ENCODE measurements at places on chromosomes 11 and 22.

GRCh38 chr22:36197514-36198146 lies 4.0 kb downstream of the APOL4 start:
- DNase-seq = peak; percentile 32

GRCh38 chr11:5197536-5197935 lies 2.9 kb downstream of the OR51V1 start:
- no peak for DNase-seq

GRCh38 chr11:8087756-8088155 lies 6.7 kb downstream of the TUB start:
- DNase-seq = no peak

DNA sequence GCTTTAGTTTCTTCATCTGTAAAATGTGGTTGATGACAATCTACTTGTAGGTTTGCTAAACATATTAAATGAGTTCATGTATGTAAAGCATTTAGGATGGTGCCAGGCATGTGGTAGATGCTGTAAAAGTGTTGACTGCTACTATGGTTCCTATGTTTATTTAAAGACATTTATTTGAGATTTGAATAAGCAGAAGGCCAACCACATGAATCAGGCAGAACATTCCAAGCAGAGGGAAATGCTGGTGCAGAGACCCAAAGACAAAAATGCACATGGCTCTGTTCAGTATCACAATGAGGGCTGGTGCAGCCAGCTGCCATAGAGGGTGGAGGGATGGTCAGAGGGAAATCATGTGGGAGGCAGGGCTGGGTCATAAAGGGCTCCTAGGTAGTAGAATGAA lies 156.2 kb upstream of the PDGFD start:
- no peak for DNase-seq

DNA sequence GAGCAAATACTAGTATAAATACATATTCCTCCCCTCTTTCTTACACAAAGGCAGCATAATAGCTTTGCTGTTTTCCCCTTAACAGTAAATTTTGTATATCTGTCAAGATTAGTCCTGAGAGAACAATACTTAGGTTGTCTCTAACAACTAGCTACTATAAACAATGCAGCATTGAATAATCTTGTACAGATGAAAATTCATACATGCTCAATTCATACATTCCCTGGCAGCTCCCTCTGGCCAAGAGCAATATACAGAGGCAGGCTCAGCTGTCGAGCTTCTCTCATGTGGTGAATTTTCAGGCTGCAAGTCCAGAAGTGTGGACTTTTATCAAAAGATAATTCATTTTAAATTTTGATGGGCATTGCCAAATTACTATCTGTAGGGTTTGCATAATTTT lies 81.2 kb upstream of the PTH start:
- DNase-seq = no peak

- no peak for DNase-seq
Observed at GRCh38 chr11:36736103-36736502, 138.1 kb upstream of the RAG2 start.

DNA sequence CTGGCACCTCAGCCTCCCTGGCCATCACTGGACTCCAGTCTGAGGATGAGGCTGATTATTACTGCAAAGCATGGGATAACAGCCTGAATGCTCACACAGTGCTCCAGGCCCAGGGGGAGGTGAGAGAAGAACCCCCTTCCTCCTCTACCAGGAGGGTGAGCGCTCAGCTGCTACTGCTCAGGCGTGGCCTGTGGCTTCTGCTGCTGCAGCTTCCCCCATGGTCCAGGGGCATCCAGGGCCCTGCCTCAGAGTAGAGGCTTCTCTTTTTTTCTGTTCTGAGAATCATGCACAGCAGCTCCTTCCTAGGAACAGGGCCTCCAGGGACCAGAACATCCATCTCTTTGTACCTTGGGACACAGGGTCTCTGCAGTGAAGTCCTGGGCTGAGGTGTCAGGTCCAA lies 83.1 kb downstream of the VPREB1 start:
- no peak for DNase-seq

- DNase-seq = no peak
Observed at GRCh38 chr11:130522284-130522961, 74.0 kb downstream of the ADAMTS15 start.

- no peak for DNase-seq
Observed at GRCh38 chr11:68469642-68470041, 9.1 kb downstream of the PPP6R3 start.

GRCh38 chr22:32780726-32781310 lies 20.7 kb upstream of the TIMP3 start:
- no peak for DNase-seq

- no peak for DNase-seq
Observed at GRCh38 chr11:107962181-107962580, 33.9 kb downstream of the RAB39A start.

DNA sequence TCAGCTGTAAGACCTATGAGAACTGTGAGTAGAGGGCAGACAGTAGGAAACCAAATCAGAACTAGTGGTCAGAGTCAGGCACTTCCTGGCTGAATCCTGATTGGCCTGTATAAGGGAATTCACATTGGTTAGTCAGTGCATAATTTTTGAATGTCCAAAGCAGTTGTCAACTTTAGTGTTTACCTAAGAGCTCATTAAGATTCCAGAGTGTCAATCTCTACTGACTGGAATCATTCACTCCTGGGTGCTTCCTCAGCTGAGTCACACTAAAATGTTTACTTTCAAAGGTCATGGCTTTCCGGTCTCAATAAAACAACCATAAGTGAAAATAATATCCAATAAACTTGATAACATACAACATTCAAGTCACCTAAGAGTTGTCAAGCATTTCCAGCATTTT lies 306.1 kb downstream of the C11orf87 start:
- no peak for DNase-seq

DNA sequence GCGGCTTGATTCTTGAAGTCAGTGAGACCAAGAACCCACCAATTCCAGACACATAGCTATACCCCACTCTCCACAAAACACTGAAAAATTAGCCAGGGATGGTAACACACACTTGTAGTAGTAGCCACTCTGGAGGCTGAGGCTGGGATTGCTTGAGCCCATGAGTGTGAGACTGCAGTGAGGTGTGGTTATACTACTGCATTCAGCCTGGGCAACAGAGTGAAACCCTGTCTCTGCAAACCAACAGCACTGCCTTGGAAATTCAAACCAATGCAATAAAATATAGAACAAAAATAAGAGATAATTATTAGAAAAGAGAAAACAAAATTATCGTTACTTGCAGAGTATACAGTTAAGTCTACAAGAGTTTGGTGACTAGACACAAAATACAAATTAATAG lies 20.2 kb upstream of the PRDM10 start:
- DNase-seq = no peak

DNA sequence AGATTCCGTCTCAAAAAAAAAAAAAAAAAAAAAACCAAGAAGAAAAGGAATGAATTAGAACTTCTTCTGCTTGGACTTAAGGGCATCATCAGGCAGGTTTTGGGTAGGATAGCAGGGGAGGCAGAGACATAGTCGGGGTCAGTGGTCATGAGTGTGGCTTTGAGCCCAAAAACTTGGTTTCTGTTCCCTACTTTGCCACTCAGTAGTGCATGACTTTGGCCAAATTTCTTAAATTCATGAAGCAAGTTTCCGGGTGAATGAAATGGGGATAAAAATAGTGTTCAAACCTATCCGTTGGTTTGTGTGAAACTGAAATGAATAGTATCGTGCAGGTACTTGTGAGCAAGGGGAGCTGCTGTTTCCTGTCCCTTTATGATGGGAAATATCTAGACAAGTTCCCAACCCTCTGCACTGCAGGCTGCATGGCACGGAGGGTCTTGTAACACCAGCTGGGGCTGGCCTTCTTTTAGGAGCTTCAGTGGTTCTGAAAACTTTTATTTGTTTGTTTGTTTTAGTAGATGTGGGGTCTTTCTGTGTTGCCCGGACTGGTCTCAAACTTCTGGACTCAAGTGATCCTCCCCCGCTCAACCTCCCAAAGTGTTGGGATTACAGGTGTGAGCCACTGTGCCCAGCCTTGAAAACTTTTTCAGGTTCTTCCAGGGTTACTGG lies 18.4 kb downstream of the NEAT1 start:
- DNase-seq = no peak

DNA sequence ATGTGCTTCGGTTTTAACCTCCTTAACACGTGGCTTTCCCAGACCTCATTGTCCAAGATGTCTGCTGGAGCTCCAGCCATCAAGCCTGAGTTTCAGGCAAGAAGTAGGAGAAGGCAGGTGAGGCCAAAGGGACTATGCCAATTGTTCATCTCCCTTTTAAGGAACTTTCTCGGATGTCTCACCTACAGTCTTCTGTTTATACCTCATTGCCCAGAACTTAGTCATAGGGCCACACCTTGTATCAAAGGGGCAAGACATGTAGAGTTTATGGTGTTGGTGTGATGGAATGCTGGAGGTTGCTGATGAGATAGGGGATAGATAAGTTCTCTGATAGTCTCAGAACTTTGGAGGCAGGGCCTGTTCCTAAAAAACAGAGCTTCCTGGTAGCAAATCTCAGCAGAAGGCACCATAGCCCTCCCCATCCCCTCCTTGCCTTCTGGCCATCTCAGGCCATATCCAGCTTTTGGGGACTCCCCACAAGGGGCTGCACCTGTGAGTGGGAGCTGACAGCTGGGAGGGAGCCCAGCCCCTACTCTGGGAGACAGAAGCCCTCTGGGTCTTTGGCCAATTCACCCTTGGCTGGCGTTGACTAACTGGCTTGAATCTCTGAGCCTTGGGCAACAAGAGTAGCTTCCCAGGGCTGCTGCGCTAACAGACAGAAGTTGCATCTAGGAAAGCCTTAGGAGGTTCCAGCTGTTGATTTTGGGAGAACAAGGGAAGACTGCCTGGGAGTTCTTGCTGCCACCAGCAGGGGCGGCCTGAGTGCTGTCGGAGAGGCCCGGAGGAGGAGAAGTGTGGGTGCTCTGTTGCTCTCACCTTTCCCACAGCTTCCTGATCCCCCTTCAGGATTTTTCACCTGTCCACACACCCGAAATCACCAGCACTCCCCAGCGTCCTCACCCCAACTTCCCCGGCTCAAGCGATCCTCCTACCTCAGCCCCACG lies 149.8 kb upstream of the THY1 start:
- no peak for DNase-seq

DNA sequence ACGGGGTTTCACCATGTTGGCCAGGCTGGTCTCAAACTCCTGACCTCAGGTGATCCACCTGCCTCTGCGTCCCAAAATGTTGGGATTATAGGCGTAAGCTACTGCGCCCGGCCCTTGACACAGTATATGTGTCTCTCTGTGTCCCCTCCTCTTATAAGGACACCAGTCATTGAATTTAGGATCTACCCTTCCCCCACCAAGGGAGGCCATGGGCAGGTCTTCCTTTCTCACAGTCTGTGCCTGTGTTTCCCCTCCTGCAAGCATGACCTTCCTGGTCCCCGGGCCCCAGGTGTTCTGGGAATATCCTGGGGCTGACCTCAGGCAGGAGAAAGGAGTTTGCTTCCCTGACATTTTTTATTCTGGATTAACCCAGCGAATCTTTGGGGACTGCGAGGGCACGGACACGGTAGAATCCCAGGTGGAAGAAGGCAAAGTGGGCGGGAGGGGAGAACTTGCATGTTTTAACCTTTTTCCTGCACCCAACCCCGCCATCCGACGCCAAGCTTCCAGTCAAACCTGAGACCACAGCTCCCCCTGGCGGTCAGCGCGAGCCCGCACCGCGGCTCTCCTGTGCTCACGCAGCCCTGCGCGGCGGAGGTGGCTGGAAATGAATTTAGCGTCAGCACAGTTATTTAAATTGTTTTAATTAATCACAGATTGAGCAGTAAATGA lies 42.1 kb upstream of the ISX start:
- peak; percentile 79 for DNase-seq

- no peak for DNase-seq
Observed at GRCh38 chr11:65945941-65946558, 770 bp downstream of the TSGA10IP start.

DNA sequence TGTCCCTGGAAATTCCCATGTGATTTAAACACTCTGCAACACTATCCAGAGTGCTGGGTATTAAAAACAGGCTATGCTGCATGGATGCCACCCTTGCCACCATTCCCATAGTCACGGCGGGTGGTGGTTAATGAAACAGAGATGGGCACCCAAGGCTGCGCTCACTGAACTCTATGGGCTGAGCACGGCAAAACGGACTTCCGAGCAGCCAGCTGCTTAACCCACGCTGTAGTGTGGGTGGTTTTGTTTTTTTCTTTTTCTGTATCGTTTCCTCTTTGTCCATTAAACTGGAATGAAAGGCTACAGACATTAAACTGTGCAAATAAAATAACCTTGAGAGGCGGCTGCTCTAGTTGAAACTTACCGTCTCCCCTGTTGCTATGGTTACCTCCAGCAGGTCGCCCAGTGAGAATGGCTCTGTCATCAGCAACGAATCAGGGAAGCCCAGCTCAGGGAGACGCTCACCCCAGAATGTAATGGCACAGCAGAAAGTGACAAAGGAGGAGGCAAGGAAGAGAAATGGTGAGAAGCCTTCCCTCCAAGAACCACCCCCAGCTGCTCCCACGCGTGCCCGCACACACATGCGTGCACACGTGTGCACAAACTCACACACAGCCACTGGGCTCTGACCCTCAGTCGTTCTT lies 102.1 kb downstream of the C11orf91 start:
- no peak for DNase-seq

DNA sequence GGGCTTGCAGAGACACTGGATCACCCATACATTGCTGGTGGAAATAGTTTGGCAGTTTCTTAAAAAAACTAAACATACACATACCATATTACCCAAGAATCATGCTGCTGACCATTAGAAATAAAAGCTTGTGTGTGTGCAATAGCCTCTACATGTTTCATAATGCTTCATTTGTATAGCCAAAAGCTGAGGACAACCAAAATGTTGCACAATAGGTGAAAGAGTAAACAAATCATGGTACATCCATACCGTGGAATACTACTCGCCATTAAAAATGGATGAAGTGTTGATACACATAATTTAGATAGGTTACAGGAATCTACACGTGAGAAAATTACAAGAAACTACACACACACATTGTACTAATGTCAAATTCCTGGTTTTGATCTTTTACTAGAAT lies 6.5 kb downstream of the KBTBD3 start:
- no peak for DNase-seq

DNA sequence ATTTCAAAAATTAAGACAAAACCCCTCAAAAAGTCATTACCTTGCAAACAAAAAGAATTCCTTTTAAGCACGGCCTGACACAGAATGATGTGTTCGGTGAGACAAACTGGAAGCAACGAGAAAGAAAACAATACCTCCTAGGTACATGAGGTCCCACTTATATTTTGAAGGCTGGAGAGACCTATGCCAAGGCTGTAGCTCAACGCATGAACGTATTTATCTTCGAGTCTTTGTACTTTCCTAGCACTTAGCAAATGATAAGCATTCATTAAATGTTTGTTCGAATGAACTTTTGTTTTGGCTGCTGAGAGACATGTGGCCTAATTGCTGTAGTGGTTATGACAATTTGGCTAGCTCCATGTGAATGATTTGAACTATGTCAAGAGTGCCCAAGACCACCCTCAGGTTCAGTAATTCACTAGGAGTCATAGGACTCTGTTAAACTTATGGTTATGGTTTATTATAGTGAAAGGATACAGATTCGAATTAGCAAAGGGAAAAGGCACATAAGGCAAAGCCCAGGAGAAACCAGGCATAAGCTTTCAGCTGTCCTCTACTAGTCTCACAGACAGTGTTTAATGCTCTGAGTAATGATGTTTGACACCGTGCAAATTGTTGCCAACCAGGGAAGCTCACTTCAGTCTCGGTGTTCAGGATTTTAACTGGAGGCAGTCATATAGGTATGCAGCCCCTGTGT lies 26.0 kb upstream of the HORMAD2 start:
- DNase-seq = no peak

- no peak for DNase-seq
Observed at GRCh38 chr11:122701143-122701542, 45.6 kb downstream of the UBASH3B start.

GRCh38 chr11:110470716-110471115 lies 41.0 kb downstream of the FDX1 start:
- no peak for DNase-seq

GRCh38 chr11:69010964-69011623 lies 2.0 kb downstream of the MRGPRF start:
- DNase-seq = no peak
